Fibroblast of skin of right biceps (primary cell): ENCODE measurements at places on chromosomes 12 and 14.

DNA sequence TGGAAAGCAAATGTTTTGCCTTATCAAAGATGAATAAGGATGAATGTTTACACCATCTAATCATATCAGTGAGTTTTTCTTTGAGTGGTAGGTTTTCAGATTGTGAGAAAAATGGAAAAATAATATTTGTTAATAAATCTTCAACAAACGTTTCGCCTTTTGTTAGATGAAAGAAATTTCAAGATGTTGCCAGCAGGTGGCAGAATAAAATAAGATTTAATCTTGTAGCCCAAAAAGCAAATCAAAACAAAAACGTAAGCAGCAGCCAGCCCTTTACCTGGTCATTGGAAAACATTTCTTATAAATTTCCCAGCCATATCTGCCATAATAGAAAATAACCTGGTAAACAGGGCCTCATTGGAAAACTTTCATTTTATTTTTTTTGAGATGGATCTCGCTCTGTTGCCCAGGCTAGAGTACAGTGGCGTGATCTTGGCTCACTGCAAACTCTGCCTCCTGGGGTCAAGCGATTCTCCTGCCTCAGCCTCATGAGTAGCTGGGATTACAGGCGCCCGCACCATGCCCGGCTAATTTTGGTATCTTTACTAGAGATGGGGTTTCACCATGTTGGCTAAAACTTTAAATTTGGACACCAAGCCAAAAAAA is 15.4 kb upstream of the TMEM120B start:
- peak; percentile 43 for DNase-seq

DNA sequence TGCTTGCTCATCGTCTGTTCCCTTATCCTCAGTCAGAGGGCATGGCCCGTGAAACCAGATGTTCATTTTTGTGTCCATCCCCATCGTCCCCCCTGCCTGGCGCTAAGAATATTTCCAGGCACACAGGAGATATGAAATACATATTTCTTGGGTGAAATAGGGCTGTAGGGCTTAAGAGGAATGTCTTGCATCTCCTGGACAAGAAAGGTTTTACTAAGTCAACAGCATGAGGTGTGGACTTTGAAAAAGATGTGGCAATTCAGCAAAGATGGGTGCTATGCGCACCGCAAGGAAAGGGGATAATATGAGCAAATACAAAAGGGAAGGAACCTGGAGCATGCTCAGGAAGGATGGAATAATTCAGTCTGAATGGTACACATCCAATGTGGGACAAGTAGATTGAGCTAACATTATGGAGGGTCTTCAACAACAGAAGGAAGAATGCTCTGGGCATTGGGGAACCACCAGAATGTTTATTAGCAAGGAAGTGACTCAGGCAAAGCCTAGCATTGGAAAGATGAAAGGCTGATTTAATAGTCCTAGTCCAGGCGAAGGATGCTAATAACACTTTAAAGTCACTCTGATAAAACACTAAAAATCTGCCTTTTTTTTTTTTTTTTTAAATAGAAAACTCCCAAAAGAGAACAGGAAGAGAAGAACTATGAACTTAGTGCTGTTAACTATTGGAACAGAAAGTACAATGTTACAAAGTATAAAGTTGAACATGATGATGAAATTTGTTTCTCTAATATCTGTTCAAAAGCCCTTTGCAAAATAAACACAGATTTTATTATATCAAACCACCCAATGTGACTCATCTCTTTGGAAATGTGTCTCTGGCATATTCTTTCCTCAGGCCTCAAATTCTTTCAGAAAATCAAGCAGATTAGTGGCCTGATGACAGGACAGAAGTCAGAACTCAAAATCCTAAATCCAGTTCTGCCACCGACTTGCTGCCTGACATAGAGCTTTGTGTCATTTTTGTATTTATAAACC is 449.5 kb downstream of the BCAT1 start:
- peak; percentile 72 for DNase-seq

DNA sequence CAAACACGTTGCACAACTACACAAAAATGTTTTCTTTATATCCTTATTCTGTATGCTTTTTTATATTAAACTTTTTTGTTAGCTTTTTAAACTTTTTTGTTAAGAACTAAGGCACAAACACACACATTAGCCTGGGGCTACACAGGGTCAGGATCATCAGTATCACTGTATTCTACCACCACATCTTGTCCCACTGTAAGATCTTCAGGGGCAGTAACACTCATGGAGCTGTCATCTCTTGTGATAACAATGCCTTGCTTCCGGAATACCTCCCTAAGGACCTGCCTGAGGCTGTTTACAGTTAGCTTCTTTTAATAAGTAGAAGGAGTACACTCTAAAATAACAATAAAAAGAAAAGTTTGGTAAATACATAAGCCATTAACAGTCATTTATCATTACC is 42.2 kb downstream of the PLEKHA5 start:
- no peak for DNase-seq

DNA sequence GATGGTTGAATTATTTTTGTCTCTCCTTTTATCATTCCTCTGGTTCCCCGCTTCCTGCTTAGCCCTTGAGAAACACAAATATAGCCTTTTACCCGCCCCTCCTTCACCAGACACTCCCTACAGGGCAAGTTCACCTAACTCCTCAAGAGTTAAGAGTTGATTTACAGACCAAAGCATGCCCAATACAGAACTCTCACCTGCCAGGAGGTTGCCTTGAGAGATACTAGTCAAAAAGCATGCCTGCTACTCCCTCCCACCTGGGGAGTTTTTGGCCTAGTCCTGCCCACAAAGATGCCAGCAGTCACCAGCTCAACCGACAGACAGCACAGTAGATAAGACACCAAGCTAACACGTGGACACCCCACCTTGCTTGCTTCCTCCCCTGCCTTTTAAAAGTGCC is 11.2 kb downstream of the LGMN start:
- DNase-seq: no peak

DNA sequence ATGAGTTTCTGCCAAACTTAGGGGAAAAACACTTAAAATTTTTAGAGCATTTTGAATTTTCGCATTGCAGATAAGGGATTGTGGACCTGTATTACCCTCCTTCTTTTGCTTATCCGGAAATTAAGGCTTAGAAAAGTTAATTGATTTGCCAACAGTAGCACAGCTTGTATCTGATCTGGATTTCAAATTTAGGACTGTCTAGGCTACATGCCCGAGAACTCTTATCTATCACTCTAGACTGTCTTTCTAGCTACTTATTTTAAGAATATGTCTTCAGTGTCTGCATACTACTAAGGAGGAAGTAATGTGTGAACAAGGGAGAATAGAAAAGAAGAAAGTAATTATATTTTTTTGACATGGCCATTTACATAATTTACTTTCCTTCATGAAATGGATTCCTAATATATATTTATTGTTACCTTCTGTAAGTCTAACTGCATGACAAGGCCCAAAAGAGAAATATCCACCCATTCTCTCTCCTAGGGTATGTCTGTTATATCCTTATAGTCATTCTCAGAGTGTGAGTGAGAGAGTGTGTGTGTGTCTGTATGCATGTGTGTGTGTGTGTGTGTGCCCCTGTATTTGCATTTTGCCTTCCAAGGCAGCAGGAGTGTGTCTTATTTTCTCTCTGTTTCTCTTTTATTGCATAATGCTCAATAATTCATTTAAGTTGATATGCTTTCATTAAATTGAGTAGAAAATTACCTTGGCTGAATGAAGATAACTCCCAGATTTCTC is 132.1 kb downstream of the SLC5A8 start:
- DNase-seq: no peak

DNA sequence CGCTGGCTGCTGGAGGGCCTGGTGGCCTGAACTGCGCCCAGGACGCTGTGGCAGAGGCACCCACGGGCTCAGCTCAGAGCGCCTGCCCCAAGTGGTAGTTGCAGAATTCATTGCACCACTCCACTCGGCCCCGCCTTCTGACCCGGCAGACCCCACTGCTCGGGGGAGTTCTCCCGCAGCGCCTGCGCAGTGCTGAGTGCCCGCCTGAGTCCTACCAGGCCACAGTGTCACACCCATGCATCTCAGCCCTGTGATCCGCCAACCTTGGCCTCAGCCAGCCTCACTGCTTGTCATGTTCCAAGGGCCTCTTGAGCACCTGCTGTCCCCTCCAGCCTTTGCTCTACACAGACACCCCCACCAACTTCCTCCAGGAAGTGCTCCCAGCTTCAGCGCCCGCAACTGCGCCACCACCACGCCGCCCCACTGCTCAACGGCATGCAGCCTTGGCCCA is 12.2 kb downstream of the DEGS2 start:
- no peak for DNase-seq

- no peak for DNase-seq
These were observed 67.8 kb downstream of the MAP3K9 start for GRCh38 chr14:70741482-70741881.

DNA sequence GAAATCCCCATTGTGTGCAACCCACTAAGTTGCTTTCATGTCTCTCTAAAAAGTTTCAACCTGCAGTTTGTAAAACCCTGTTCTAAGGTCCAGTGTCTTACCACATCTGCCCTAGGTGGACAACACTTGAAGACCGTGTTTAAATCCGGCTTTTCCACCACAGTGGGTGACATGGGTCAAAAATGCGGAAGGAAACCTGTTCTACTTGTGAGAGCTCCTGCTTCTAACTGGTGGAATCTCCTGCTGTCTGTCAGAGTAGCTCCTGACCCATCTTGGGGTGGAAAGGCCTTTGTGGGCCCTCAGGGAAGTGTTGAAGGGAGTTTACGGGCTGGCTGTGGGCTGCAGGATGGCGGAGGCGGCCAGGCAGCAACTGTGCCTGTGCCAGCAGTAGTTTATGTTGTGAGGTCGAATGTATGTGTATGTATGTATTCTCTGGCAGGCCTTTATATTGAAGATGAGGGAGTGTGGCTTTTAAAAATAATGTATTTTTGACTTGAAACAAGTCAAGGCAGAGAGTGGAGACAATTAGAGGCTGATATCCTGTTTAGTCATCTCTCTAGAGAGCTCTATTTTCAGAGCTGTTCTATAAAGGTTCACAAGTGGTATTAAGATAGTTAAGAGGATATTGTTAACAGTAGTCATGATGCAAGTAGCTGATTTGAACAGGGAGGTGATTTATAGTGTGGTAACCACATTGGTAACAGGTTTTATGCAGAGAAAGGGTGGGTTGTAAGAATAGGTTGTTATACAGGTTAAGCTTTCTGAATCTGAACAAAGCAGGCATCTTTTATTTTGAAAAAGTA is 67.0 kb downstream of the PRKCH start:
- peak; percentile 40 for DNase-seq

GRCh38 chr12:119902084-119902509 is 25.0 kb upstream of the CIT start:
- peak; percentile 53 for DNase-seq

DNA sequence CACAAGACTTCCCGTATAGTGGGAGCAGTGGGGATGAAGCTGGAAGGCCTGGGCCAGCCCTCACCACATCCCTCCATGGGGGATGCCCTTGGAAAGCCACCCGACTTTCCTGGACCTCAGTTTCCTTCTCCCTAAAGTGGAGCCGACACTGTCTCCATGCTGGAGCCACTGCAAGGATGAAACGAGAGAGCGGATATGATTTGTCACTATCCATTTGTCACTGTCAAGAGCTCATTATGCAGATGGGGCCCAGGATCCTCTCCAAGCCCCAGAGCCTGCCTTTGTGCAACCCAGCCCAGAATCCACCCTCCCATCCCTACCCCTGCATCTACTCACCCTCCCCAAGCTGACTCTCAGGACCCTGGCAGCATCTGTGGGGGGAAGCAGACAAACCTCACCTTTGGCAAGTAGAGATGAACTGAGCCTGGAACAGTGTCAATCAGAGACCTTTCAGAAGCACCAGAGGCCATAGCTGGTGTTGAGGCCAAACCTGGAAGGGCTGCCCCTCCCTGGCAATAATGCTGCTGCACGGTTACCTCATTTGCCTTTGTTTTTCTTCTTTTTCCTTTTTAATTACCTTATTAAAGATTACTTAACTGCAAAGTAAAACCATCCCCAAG is 287.7 kb upstream of the RTL1 start:
- DNase-seq: no peak

DNA sequence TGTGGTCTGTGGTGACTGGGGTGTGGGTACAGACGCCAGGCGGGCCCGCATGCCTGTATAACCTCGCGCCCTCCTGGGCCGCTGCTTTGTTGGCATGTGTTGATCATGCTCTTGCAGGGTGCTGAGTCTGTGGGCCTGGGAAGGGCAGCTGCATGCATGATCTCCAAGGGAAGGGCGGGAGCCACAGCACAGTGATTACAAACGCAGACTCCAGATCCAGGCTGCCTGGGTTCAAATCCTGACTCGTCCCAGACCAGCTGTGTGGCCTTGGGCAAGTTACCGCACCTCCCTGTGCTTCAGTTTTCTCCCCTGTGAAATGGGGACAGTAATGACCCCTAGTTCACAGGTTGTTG is 24.0 kb downstream of the ADGRD1 start:
- no peak for DNase-seq

GRCh38 chr12:25436206-25437030 is 116.7 kb downstream of the LMNTD1 start:
- DNase-seq: peak; percentile 79

DNA sequence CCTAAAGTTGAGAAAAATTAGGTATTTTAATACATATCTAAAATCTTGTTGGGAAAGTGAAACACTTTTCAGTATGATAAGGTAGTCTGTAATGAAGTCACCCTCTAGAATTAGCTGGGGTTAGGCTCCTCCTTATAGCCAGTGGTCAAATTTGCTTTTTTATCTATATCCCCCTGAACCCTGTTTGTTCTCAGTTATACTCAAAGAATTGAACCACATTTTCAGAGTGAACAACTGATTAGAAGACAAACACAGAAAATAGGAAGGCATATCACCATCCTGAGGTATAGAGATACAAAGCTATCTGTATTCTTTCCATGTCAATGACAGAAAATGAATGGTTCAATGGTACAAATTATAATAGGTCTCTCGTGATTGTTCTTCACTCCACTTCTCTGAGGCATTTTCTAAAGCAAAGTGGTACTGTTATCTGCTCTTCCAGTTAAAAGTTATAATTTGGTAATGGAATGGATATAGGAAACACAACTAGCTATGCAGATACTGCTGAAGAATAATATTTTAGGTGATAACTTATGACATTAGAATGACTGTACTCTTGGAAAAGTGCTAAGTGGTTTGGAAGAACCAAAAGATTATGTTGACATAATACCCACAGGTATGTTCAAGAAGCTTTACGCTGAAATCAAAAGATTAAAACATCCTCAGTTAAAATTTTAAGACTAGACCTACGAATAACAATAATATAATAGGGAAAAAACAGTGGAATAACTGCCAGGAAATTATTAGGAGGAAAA is 27.6 kb downstream of the WASHC3 start:
- DNase-seq: peak; percentile 41

DNA sequence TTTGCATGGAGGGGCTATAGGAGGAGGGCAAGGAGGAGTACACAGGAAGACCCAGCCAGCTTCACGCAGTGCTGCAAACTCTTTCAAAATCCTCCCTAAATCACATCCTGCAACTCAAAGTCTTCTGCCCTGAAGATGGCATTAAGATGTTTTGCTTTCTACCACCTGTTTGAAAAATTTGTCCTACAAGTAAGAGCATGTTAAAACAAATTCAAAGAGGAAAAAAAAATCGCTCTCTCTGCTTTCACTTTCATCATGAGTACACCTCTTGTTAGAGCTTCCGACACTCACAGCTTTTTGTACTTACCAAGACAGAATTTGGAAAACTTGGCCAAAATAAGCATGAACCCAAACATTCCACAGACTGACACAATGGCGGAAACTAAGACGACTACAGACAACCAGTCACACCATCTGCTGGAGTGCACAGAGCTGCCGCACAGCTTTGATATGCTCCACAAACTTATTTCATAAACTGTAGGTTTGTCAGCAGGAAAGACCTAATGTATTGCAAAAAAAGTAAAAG is 21.3 kb downstream of the GCH1 start:
- DNase-seq: peak; percentile 56

GRCh38 chr12:112008918-112009317 is 4.0 kb downstream of the TMEM116 start:
- DNase-seq: no peak

- DNase-seq: peak; percentile 89
These were observed 7.4 kb downstream of the CIT start for GRCh38 chr12:119869720-119870119.

GRCh38 chr12:14066021-14066420 is 84.6 kb upstream of the GRIN2B start:
- DNase-seq: no peak
